ENCODE measurements at places on chromosomes 13 and 19.

DNA sequence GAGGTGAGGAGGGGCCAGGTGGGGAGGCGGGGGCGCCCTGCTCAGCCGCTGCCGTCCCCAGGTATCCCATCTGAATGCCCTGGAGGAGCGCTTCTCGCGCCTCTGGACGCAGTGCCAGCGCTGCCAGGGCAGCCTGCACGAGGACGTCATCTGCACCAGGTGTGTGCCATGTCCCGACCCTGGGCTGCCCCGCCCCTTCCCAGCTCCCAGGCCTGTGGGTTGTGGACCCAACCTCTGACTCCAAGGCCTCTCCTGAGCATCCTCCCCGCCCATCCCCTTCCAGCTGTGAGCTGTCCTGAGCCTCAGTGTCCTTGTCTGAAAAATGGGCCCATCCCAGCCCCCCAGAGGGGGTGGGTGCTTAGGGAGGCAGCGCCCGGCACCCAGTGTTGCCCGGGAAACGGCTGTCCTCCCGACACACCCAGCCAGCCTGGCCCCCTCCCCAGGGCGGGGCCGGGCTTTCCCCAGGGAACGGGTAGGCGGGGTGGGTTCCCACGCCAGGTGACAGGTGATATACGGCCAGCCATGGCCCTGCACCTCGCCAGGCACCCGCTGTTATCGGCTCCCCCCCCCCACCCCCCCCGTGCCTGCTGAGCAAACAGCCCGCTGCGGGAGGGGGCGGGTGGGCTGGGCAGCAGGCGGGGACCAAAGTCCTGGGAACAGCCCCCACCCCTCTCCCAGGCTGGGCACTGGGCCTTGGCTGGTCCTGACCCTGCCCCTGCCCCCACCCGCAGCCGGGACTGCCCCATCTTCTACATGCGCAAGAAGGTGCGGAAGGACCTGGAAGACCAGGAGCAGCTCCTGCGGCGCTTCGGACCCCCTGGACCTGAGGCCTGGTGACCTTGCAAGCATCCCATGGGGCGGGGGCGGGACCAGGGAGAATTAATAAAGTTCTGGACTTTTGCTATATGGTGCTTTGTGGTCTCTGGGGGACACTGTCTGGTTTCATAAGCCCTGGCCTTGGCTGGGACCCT, 1.3 kb upstream of the SPIB start:
- peak; percentile 45 for DNase-seq

GRCh38 chr13:39910833-39911232, 255.4 kb downstream of the COG6 start:
- DNase-seq, result no peak

DNA sequence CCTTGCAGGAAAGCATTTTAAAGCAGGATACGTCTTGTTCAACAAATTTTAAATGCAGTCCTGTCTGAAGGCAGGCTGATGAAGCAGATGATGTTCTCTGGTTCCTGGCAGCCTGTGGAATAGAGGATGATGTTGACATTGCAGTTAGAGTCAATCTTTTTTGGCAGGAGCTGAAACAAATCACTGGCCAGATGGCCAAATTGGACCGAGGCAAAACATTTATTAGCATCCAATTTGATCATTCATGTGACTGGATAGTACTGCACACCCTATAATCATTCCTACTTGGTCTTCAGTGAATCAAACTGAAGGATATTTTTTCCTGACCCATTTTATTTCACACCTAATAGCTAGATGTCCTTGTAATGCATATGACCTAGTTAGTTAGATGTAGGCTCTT, 172.2 kb upstream of the SLC10A2 start:
- no peak for DNase-seq

GRCh38 chr13:109760402-109760801, 26.0 kb downstream of the IRS2 start:
- no peak for DNase-seq

- no peak for DNase-seq
These were observed 33.8 kb upstream of the ONECUT3 start for GRCh38 chr19:1719519-1719918.

DNA sequence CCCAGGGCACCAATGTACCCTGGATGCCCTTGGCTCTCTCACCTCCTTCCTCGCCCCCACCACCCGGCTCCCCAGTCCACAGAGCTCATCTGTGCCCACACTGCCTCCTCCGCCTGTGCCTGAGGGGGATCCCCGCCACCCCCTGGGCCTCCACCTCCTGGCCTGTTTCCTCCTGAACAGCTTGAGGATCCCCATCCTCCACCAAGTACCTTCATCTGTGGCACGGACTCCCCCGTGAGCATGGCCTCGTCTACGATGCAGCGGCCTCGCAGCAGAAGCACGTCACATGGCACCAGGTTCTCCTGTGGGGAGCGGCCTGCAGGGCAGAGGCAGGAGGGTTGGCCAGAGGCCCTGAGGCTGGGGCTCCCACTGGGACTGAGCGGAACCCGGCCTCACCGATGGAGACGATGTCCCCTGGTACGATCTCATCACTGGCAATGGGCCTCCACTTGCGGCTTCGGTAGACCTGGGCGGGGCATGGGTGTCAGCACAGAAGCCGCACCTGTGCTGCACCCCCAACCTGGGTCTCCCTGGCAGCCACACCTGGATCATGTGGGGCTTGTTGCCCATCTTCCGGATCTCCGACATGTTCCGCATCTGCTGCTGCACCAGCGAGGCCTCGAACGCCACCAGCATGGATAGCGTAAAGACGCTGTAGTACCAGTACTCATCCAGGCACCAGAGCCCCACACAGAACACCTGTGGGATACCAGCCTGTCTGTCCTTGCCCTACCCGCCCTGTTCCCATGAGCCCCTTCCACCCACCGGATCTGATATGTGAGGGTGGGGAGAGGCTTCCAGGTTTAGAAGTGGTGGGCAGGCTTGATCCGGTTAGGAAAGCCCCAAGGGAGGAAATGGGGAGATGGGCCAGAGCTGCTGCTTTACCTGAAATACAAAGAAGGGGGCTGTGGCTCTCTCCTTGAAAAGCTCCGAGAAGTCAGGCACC, 6.8 kb downstream of the ATP13A1 start:
- no peak for DNase-seq

DNA sequence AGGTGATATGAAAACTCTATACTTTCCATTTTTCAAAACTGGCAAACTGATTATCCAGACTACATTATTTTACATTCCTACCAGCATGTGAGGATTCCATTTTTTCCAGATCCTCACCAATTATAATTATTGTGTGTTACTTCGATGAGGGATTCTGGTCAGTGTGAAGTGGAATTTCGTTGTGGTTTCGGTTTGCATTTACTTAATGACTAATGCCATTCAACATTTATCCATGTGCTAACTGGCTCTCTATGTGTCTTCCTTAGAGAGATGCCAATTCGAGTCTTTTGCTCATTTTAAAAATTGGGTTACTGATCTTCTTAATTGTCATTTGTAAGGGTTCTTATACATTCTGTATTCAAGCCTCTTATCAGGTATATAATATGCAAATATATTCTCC, 1551.3 kb upstream of the MIR17HG start:
- no peak for DNase-seq

DNA sequence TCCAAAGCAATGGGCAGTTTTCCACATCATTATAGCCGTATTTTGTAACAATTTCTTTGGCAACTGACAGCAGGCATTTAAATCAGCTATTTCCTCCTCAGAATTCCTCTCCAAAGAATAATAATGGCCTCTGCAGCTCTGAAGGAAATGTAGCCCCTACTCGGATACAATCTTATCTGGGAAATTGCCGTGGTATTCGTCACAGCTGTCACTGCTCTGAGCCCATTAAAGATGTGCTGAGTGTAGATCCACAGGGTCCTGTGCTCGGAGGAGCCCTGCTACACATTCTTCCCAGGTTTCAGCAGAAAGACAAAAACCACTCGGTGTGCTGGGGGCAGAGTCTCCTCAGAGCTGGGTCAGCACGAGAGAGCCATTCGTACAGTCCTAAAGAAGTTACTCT, 33.1 kb downstream of the MZT1 start:
- no peak for DNase-seq

DNA sequence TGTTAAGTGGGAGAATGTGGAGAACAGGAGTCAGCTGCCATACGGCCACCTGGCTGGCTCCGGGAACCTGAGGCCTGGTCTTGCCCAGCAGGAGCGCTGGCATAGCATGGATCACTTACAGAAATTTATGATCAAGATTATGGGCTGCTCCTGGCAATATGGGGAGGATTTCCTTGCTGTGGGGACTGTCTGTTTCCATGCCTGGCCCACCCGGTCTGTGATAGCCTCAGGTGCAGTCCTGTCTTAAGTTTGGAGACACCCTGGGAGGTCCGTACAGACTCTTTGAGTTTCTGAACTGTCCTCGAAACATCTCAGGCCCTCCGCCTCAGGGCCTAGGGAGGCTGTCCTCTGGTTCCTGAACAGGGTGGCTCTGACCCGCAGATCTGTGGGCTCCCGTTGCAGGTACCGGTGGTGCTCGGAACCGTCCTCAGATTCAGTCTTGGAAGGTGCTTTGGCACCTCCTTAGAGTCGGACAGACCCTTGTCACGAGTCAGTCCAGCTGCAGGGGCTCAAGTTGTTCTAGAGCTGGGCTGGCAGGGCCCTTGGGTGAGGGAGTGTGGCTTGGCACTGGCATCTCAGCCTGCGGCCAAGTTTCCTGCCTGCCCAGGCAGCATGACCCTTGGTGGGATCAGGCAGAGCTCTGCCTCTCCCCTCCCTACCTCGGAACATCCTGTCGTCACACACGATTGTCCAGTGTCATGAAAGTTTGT, 4.9 kb downstream of the TFDP1 start:
- DNase-seq, result no peak

GRCh38 chr19:37813340-37813739, 34.0 kb upstream of the ZNF573 start:
- DNase-seq, result no peak

DNA sequence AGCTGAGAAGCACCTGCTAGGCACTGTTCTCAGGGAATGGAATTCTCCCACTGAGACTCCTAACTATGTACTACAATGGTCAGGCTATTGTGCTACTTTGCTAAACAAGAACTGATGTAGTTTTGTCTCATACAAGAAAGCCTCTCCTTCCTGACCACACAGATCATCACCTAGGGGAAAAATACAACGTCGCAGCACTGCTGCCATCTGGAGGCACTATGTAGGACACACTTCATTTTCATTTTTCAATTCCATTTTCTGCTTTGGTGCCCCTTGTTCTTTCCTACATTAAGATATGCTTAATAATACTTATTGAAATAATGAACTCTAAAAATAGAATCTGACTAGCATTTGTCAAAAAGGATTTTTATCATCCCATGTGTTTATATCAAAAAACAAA, 21.1 kb downstream of the PROSER1 start:
- DNase-seq, result peak; percentile 9

GRCh38 chr13:25992076-25992475, 59.7 kb downstream of the SHISA2 start:
- DNase-seq, result no peak

Data from NCI-H1105 treated with DMSO at 0.1 percent for 48 hours (cell line).